ENCODE measurements at places on chromosomes 2 and 18. TPM values are rescaled to one million over a fixed set of nuclear protein-coding genes. Genes with fewer than 3 reads are reported as not detected.

The ANO7 gene
- 0.19 TPM for total RNA-seq

The SLC8A1 gene
- 6.9 TPM for total RNA-seq

The CSRNP3 gene
- 0.15 TPM for total RNA-seq

The EMILIN1 gene
- total RNA-seq: 88.5 TPM

The IL36B gene
- total RNA-seq: not detected

The PLGLB1 gene
- 0.13 TPM for total RNA-seq

The SERPINB13 gene
- total RNA-seq: not detected

Data from A375 (cell line).